Lung (tissue), 17 donors: ENCODE measurements at places on chromosomes 16 and 17. TPM values are rescaled to one million over a fixed set of nuclear protein-coding genes. Genes with fewer than 3 reads are reported as not detected.

RHBDL3 gene
- 0.51 TPM for total RNA-seq

PIK3R5 gene
- 55.3 TPM for total RNA-seq

- H3K27me3 ChIP-seq: no peaks in the 10 kb centered on the region
- H3K4me1 ChIP-seq: peaks cover 28% of the 10 kb centered on the region
- DNase-seq: peak; percentile 77
- no peak overlapping the region for H3K4me3 ChIP-seq
- peaks cover 3% of the 10 kb centered on the region for H3K36me3 ChIP-seq
Observed at GRCh38 chr17:77391668-77392375, 251.1 kb downstream of the SEC14L1 start.

- no peak overlapping the region for H3K27ac ChIP-seq
- H3K36me3 ChIP-seq: no peaks in the 10 kb centered on the region
- H3K4me3 ChIP-seq: no peak overlapping the region
- no peak for DNase-seq
- H3K4me1 ChIP-seq: no peaks in the 10 kb centered on the region
Observed at GRCh38 chr16:82728901-82729300, 102.1 kb downstream of the CDH13 start.

DNA sequence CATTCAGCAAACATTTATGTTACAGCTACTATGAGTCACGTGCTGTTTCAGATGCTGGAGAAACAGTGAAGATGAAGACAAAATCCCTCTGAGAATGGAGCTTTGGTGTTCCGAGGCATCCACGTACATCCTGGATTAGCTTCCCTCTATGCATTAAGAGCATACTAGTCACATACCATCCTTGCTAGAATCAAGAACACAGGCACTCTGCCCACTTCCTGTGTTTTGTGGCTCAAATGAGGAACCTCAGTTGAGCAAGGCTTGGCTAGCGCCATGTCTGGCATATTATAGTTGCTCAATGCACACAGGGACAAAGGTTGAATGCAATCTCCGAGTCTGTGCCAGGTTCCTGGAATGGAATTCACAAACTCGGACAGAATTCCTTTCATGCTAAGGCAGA, 297.5 kb downstream of the XYLT1 start:
- DNase-seq: peak; percentile 30
- no peaks in the 10 kb centered on the region for H3K4me1 ChIP-seq
- H3K4me3 ChIP-seq: no peak overlapping the region
- H3K36me3 ChIP-seq: no peaks in the 10 kb centered on the region
- no peak overlapping the region for H3K27ac ChIP-seq
